Colonic mucosa (tissue), 4 donors: ENCODE measurements at places on chromosomes 13 and 19.

DNA sequence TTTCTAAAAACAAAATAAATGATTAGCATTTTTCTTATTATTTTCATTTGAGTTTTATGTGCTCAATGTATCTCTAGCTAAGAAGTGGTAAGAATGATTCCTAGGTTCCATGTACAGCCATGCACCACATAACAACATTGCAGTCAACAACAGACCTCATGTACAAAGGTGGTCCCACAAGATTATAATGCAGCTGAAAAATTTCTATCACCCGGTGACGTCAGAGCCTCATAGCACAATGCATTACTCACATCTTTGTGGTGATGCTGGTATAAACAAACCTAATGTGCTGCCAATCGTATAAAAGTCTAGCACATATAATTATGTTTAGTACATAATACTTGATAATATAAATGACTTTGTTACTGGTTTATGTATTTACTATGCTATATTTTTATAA lies 120.5 kb downstream of the SLC7A1 start:
- no peak for DNase-seq

DNA sequence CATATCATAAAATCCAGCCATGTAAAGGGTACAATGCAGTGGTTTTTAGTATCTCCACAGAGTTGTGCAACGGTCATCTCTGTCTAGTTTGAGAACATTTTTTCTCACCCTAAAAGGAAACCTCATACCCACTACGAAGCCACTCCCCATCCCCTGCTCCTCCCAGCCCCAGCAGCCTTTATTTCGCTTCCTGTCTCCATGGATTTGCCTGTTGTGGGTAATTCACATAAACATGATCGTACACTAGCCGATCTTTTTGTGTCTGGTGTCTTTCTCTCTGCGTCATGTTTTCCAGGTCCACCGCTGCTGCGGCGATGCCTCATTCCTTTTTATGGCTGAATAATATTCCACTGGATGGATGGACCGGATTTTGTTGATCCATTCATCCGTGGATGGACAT lies 28.6 kb downstream of the BICRA start:
- DNase-seq = no peak

DNA sequence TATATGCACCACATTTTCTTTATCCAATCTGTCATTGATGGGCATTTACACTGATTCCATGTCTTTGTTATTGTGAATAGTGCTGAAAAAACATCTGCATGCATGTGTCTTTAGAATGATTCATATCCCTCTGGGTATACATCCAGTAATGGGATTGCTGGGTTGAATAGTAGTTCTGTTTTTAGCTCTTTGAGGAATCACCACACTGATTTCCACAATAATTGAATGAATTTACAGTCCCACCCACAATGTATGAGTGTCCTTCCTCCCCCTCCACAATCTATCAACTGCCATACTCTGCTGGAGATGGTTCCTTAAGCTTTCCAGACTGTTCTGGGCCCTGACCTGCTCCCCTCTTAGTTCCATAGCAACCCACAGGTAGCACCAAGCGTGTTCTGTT lies 667.0 kb downstream of the LIG4 start:
- no peak for DNase-seq

GRCh38 chr19:5025027-5025426 lies 56.1 kb downstream of the KDM4B start:
- no peak for DNase-seq

- DNase-seq = peak; percentile 43
These were observed 2.7 kb downstream of the JUND start for GRCh38 chr19:18278521-18279265.

DNA sequence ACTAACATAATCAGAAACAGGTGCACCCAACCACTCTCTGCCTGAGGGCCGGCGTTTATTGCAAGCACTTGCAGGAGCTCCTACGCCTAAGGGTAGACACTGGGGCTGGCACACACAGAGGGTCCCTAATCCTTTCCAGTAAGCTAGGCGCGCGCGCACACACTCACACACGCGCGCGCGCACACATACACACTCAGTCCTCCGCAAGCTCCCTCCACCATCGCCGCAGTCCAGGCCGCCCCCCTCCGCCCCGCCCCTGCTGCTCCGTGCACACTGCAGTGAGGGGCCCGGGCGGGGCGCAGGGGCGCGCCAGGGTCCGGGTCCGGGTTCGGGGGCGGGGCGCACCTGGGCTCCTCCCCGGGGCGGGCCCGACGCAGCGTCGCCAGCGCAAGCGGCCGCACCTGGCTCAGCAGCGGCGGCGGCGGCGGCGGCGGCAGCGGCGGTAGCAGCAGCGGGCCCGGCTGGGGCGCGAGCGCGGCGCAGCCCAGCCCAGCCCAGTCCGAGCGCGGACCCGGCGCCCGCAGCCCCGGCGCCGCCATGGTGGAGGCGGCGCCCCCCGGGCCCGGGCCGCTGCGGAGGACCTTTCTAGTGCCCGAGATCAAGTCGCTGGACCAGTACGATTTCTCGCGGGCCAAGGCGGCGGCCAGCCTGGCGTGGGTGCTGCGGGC lies at the start of gene CAMSAP3:
Gene CAMSAP3, plus strand, starts transcription at position 398 of the 668 bp plus-strand sequence. Its CDS starts 140 bp downstream, at position 538.
- peak; percentile 66 for DNase-seq

GRCh38 chr19:13705928-13706447 lies 58.3 kb upstream of the MRI1 start:
- no peak for DNase-seq

DNA sequence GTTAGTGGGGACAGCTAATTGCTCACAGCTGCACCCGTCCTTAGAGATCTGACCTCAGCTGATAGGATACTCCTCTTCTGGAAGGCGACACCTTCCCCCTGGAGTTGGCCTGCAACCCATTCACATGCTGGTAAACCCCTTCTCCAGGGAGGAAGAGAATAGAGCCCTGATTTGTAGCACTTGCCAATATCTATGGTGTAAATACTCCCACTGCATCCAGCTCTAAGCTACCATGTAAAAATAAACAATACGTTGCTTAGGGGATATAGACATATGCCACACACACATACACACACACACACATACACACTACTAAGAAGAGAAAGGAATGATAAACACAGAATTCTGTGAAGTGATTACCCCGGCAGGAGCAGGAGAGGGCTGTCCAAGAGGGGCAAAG lies 49.4 kb upstream of the KCTD15 start:
- no peak for DNase-seq

GRCh38 chr19:15225760-15226159 lies 6.5 kb downstream of the EPHX3 start:
- no peak for DNase-seq

GRCh38 chr13:110413016-110413675 lies 106.1 kb downstream of the COL4A2 start:
- DNase-seq = no peak

- no peak for DNase-seq
These were observed 25.8 kb upstream of the MEDAG start for GRCh38 chr13:30880151-30880855.

GRCh38 chr13:33316890-33317289 lies 31.3 kb upstream of the STARD13 start:
- DNase-seq = no peak

- no peak for DNase-seq
These were observed 228.4 kb downstream of the TEX29 start for GRCh38 chr13:111548805-111549204.

DNA sequence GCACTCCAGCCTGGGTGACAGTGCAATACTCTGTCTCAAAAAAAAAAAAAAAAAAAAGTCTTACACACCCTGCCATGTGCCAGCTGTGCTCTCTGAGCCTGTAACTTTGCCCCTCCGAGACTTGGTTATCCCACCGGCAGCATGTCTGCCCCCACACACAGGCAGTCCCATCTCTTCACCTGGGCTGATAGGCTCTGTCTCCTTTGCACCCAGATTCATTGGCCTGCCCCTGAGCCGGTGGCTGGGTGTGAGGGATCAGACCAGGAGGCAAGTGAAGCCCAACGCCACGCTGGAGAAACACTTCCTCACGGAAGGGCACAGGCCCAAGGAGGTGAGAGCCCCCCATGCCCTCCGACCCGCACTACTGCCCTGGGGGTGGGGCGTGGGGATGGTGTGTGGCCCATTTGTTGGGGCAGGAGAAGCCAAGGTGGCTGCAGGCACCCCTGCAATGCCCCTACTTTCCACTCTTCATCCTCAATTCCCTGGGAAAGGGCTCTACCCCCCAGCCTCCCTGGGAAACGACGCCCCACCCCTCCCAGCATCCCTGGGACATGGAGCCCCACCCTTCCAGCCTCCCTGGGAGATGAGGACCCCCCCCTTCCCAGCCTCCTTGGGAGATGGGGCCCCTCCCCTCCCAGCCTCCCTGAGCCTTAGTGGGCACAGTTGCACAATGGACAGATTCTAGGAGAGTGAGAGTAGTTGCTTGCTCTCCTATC lies 45.3 kb downstream of the CERS4 start:
- no peak for DNase-seq

GRCh38 chr13:97538203-97538602 lies 104.2 kb downstream of the RAP2A start:
- no peak for DNase-seq

- DNase-seq = no peak
These were observed 116.3 kb downstream of the FOXO1 start for GRCh38 chr13:40550130-40550529.

DNA sequence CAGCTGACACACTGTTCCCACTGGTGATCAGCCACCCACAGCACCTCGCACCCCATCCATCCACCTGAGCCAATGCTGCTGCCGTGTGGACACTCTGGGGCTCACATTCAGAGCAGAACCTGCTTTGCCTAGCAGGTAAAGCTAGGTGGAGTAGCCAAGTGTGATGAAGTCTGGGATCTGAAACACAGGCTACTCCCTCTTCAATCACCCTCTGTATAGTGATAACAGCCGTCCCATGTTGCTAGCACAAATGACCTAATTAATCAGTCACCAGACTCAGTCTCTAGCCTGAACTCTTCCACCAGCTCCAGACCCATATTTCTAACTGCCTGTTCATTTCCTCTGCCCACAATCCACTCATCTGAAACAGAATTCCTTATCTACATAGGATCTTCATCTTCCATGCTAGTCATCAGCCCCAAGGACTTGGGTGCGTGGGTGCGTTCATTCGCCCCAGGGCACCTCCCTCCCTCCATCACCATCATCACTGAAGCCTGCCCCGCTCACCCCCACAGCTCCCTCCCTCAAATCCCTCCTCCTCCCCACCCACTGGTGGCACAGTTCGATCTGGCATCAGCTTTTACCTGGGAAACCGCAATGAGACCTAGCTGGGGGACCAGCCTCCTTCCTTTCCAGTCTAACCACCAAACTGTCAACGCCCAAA lies 19.8 kb downstream of the STK24 start:
- DNase-seq = no peak
